GF-D8 (cell line): ENCODE measurements at places on chromosomes 4 and X.

DNA sequence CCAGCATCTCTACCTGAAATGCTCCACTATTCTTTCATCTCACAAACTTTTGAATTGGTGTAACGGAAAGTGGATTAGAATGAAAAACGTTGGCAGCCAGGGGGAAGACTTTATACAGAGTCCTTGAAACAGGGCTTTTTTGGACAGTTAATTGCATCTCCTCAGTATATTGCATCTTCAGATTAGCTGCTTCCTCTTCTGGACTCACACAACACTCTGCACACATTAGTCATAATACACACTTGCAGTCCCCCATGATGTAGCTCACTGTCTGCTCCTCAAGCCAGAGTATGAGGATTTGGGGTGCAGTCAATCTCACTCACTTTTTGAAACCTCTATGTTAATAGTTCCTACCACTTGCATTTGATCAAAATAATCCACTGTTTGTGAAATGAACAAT is 101.0 kb downstream of the ADGRA3 start:
- DNase-seq: no peak

GRCh38 chr4:74772106-74772505 is 22.2 kb downstream of the BTC start:
- DNase-seq: no peak

DNA sequence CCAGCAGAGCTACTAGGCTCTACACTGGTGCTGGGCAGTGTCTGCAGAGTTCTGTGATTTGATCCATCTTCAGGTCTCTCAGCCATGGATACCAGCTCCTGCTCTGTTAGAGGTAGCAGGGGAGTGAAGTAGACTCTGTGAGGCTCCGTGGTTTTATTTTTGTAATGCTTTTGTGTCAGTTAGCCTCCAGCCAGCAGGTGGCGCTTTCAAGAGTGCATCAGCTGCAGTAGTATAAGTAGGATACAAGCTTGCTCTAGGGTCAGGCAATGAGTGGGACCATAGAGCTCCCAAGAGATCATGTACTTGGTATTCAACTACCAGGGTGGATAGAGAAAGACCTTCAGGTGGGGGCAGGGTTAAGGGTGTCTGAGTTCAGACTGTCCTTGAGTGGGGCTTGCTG is 362.5 kb upstream of the TRAM1L1 start:
- no peak for DNase-seq

- no peak for DNase-seq
Measured at GRCh38 chr4:85177092-85177491, 210.6 kb upstream of the WDFY3 start.

DNA sequence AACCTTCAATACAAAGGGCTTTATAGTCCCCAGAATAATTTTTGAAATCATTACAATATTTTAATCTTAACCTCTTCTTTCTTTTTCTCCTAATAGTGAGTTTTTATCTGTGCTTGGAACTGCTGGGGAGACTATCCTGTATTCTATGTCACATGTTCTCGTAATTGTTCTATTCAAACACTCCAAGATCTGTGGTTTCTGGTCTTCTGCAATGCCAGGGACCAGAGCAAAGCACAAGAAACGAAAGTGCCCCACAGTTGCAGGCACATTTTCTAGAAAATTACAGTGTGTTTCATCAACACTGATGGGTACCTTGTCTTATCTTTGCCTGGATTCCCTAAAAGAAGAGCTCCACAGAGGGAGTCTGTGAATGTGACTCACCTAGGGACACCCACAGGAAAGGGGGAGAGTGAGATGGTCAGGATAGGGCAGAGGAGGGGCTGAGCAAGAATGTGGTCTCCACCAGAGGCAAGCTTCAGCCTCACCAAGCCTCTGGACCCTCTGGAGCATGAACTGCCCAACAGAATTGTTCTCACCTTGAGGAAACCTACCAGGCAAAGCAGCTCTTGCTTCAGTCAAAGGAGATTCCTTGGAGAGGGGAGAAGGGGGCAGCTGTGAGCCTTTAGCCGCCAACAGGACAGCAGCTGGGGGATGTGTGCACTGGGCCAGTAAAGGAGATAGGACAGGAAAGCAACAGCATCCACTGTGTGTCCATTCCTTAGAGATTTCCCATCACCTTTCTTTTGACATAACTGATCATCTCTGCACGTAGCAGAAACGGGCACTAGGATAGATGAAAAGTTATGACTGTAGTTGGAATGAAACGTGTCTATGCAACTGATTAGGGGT is 25.9 kb downstream of the UNC5C start:
- DNase-seq: no peak

DNA sequence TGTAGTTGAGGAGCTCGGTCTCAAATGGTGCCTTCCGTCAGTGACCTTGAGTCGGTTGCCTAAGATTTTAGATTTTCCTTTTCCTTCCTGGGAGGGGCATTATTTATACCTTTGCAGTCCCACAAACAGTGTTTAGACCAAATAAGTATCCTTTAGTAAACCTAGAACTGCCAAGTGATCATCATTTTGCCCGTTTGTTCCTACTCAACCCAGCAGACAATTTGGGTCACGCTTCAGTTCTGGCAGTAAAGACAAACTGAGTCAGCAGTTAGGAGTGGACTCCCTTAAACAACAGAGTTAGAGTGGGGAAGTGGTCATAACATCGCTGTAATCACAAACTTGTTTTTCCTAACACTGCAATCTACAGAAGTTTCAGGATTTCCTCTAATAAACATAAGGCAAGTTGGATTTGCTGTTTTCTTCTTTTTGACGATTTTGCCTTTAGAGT is 777 bp upstream of the WDFY3 start:
- DNase-seq: no peak

DNA sequence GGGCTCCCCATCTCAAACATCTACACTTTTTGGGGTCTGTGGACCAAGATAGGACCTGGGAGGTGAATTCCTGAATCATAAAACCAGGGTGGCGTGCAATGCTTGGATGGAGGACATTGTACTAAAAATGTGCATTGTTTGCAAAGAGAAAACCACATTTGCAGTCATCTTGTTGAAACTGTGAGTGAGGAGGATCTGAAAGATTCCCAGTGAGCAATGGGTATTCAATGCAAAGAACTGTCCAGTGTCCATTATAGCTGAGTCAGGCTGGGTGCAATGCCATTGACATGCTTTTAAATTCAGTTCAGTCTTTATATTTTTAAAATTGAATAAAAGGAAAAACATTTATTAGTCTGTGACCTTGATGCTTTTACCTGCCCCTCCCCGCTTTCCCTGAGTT is 215.7 kb downstream of the STK32B start:
- DNase-seq: no peak

DNA sequence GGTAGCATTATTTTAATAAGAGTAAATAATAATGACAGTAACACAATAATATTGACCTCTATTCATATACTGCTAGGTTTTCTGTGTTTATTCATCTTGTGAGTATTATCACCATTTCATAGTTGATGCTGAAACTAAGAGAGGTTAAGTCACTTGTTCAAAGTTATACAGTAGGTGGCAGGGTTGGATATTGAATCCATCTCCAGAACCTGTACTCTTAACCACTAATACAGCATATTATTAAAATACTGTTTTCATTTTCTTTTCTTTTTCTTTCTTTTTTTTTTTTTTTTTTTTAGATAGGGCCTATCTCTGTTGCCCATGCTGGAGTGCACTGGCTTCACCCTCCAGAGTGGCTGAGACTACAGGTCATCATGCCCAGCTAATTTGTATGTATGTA is 7.1 kb upstream of the ELF2 start:
- DNase-seq: peak; percentile 30

- DNase-seq: no peak
Measured at GRCh38 chr4:145815027-145815612, 123.5 kb downstream of the ZNF827 start.

GRCh38 chr4:153933915-153934687 is 145.2 kb upstream of the SFRP2 start:
- DNase-seq: no peak

DNA sequence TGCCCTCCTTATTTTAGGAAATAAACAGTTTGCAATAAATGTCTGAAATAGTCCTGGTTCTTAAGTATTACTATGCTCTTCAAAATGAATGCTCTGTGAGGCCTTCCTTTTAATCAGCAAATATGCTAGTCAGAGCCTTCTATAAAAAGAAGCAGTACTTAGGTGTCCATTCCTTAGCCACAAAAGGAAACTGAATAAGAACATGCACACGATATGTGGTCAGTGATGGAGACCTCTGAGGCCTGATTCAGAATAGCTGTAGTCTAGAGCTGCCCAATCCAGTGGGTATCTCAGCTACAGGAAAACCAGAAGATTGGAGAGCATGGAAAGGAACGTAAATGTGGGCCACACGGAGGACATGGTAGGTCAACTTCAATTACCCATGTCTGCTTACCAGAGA is 141.8 kb downstream of the RASL11B start:
- DNase-seq: no peak

GRCh38 chr4:56757261-56757746 is 64.2 kb downstream of the SPINK2 start:
- DNase-seq: no peak

- no peak for DNase-seq
Measured at GRCh38 chr4:35525192-35525978, 718.9 kb downstream of the ARAP2 start.

DNA sequence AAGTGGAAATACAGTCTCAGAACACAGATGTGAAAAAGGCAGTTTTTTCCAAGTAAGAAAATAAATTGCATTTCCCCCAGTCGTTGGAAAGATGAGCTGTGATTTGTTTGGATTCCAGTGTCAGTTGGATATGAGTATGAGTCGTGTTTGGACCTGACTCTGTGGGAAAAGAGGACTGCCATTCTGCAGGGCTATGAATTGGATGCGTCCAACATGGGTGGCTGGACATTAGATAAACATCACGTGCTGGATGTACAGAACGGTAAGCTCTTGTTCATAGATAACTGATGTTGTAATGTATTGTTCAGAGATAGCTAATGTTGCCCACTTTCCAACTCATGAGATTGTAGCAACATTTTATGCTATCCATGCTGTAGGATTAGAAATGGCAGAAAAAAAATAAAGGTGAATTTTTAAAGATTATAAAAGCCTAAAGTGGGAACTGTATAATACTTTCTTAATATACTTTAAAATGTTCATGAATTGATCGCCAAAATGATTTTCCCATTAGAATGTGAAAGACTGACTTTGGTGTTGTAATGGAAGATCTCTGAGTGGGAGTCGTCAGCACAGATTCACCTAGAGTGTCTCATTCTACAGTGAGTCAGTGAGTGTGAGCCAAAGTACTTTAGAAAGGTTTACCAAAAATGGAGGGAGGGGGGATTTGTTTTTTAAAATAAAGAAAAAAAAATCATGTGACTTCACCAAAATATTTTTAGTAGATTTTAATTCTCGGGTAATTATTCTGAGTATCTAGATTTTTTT is 178.7 kb downstream of the DCTD start:
- DNase-seq: no peak

DNA sequence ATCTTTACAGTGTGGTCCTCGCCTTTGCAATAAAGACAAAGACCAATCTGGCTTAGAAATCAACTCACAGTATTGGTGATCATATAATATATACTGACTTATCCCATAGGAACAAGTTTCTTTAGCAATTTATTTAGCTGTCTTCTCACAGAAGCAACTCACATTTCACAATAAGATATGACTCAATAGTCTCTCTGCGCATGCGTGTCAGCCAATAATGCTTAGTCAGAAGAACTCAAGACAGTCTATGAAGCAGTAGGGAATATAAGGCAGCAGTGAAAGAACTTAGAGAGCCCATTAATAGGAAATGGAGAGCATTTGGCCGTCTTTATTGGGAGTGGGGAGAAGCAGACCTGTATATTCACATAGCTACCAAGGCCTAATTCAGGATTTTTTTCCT is 216.7 kb downstream of the IL13RA2 start:
- DNase-seq: no peak

GRCh38 chr4:144353292-144353691 is 212.8 kb upstream of the GYPA start:
- no peak for DNase-seq

- DNase-seq: no peak
Measured at GRCh38 chr4:166460769-166461550, 587.9 kb downstream of the TLL1 start.

DNA sequence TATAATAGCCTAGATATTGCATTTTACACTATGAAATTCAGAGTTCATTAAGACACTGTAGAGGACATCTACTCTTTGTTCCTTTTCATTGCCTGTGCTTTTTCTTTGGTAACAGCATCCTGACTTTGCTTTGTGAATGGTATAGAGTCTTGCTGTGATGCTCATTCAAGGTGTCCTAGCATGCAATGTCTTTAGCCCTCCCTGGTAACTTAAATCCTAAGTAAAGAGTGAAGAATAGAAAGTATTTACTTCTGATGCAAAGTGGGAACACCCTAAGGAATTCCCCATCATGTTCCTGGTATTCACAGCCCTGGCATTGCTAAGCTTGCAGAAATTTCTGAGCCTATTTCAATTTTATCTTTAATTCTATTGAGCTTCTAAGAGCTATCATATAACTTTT is 400.1 kb downstream of the FAT4 start:
- DNase-seq: no peak

DNA sequence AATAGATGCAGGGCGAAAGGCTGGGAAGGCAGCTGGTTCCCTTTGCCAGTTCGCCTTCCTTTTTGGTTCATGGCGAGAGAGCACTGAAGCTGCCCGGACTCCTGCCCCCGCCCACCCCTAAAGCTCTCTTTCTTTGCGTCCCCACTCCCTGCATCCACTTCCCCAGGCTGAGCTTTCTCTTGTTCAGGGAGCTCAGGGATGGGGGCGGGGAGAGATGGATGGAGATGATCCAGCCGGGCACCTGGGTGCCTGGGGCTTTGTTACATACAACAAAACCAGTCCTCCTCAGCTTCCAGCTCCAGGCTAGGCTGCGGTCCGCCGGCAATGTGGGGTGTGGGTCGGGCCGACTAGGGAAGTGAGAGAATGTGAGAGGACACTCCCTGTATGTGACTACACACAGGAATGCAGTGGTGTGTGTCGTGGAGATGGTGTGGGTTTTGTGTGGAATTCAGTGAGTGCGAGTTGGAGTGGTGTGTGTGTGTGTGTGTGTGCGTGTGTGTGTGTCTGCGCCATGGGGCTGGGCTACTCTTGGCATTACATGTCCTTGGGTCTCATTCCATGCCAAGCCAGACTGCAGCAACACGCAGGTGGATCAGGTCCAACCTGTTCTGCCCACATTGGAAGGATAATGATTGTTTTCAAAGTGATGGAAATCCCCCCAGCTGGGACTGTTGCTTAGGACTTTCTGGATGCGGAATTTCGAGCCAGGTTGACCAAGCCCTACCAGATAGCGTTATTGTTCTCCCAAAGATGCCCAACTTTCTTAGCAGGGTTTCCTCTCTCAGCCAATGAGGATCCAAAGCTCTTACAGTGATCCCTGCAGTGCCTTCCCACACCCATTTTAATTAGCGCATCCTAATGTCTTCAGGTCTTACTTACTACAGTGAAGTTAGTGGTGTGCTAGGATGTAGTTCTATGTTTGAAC is 149.4 kb upstream of the CHRDL1 start:
- no peak for DNase-seq

GRCh38 chr4:1458581-1458980 is 52.3 kb upstream of the NKX1-1 start:
- no peak for DNase-seq

DNA sequence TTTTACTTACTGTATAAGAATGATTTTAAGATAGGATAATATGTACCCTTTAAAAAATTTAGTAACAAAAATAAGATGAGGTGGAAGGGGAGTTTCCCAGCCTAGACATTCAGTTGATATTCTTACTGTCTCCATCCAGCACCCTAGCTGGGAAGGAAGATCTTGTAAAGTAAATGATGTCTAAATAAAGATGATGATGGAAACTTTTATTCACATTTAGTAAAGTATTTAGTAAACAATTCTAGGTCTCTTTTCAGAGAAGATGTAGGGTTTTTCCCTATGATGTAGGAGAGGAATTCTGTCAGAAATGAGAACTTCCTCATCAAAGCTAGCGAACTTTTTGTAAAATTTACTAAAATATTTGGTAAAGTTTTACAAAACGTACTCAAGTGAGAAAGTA is 136.8 kb downstream of the RAPGEF2 start:
- DNase-seq: no peak

GRCh38 chr4:168667921-168668320 is 171.1 kb downstream of the PALLD start:
- no peak for DNase-seq
